OCI-LY7 (cell line): ENCODE measurements at places on chromosomes 4 and X. TPM values are rescaled to one million over a fixed set of nuclear protein-coding genes. Genes with fewer than 3 reads are reported as not detected.

DNA sequence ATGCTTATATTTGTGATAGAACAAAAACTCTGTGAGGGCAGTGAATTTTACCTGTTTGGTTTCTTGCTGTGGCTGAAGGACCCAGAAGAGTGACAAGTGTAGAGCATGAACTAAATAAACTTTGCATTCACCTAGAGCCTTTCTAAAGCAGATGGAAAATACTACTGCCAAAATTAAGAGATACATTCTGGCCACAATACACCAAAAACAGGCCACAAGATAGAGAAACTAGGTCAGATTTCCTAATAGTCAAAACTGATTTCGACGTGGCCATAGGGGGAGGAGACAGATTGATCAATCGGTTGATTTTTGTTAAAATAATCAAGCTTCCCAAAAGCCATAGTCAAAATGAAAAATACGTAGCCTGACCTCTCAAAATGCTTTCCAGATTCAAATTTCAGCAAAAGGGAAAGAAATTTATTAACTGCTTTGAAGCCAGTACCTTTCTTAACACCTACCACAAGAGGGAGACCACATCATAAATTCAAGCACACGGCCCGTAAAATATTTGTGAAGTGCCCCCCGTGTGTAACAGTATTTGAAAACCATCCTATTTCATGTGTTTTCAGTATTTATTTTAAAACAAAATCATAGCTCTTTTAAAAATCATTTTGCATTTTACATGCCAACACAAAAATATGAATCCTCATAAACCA is 132.4 kb downstream of the CORIN start:
- DNase-seq, result peak; percentile 42

Gene MXRA5
- total RNA-seq, result not detected in 2 replicates

Gene VCX3B
- not detected in 2 replicates for total RNA-seq

DNA sequence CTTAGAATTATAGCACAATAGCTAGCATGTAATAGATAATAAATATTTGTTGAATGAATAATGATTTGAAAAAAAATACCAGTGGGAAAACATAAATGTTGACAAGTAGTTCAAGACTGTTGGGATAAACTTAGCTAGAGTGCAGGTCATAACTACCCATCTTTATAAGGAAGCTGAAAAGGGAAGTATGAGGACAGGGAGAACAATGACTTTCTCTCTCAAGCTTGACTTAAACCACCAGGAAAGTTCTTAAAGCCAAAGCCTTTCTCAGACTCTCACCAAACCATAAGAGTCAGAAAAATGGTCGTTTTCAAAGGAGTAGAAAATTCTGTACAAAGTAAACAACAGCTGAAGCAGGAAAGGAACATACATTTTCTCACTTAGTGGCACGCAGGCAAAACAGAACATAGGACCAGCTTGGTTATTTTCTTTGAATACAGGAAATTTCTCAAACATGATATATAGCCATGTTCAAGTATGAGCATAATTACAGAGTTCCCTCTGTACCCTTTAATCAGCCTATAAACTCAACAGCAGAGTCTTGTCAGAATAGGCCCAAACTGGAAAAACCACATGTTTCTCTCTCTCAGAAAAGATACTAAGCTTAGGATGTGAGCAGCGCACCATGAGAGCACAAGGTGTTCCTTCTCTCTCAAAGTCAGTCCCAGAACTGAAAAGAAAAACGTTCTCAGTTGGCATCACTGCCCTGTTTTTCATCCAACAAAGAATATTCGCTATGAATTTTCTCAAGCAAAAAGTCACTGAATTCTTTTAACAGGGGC is 28.7 kb downstream of the MAPK10 start:
- DNase-seq, result no peak

DNA sequence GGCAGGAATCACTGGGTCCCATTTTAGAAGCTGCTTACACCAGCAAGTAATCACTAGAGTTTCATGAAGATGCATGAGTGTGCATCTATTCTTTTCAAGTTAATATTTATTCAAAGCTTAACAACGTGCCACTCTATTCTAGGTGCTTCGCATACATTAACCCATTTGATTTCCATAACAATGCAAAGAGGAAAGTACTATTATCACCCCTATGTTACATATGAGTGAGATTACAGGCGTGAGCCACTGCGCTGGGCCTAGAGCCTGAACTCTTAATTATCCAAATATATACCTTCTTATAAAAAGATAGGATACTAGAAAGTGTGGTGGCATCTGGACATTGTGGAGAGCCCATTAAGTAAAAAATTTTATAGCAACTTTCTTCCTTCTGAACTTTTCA is 65.4 kb downstream of the CXCL13 start:
- no peak for DNase-seq

- DNase-seq, result no peak
These were observed 99.2 kb downstream of the JADE1 start for GRCh38 chr4:128908735-128909134.

Gene ITM2A
- total RNA-seq, result not detected in 2 replicates

- DNase-seq, result peak; percentile 44
These were observed 308.5 kb downstream of the CAMK2D start for GRCh38 chr4:113452868-113453620.

DNA sequence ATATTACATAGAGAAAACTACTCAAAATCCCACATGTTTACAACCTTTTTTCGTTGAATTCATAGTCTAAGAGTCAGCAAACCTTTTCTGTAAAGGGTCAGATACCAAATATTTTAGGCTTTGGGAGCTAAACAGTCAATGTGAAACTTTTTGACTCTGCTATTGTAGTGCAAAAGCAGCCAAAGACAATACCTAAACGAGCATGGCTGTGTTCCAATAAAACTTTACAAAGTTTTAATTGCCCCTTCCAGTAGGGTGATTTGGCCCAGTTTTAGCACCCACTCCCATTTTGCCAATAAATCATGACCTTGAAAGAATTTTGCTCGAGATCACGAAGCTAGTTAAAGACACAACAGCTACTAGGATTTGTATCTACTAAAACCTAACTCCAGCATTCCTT is 147.2 kb downstream of the ANKRD50 start:
- DNase-seq, result no peak

- no peak for DNase-seq
These were observed 56.0 kb upstream of the FBXW7 start for GRCh38 chr4:152591876-152592275.

Gene SHOX
- not detected in 2 replicates for total RNA-seq

DNA sequence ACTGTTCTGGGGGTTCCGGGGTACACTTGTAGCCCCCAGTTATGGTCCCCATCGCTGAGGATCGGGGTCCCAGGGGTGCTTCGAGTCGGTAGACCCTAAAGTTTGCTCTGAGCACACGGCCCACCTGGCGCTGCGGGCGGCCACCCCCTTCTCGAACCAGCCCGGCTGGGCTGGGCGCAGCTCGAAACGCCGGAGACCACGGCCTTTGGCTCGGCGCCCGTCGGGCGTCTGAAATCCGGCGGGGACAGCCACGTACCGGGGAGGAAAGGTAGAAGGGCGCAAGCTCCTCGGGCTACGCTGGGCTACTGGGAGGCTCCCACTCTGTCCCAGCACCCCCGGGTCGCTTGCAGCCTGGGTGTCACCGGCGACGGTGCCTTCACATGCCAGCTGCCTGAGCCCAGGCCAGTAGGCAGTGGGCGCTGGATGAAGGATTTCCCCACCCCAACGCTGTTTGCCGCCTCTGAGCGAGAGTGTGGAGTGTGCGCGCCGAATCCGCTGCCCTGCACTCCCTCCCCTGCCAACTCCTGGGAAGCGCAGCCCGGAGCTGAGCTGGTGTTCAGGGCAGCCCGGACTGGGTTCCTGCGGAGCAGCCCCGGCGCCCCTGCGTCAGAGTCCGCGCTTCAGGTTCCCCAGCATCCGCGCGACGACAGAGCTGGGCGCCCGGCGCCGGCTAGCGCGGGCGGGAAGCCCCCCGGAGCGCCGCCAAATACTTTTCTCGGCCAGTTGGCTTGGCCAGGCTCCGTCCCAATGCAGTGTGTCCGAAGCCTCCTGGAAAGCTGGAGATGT is 637 bp downstream of the MAMLD1 start:
- DNase-seq, result no peak

Gene TCEAL5
- total RNA-seq, result not detected in 2 replicates

GRCh38 chr4:176377780-176378179 is 58.0 kb downstream of the SPCS3 start:
- DNase-seq, result peak; percentile 21

DNA sequence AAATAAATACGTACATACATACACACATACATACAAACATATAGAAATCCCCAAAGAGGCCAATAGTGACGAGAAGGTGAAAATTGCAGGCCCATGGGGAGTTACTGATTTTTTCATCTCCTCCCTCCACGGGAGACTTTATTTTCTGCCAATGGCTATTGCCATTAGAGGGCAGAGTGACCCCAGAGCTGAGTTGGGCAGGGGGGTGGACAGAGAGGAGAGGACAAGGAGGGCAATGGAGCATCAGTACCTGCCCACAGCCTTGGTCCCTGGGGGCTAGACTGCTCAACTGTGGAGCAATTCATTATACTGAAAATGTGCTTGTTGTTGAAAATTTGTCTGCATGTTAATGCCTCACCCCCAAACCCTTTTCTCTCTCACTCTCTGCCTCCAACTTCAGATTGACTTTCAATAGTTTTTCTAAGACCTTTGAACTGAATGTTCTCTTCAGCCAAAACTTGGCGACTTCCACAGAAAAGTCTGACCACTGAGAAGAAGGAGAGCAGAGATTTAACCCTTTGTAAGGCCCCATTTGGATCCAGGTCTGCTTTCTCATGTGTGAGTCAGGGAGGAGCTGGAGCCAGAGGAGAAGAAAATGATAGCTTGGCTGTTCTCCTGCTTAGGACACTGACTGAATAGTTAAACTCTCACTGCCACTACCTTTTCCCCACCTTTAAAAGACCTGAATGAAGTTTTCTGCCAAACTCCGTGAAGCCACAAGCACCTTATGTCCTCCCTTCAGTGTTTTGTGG is 180.7 kb downstream of the AR start:
- DNase-seq, result no peak

DNA sequence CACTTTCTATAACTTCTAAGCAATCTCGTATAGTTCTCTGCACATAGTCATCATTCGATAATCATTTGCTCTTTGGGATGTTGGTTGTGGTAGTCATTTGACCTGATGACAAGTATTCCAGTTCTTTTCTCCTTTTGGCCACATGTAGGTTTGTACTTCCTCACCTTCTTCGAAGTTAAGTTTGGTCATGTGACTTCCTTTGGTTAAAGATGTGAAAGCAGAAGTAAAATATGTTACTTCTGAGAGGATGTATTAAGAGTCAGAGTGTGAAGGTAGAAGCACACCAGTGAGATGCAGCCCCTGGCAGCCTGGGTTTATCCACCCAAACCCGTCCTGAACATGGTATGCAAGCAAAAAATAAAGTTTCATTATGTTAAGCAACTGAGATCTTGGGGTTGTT is 48.9 kb upstream of the ZNF518B start:
- DNase-seq, result peak; percentile 2

DNA sequence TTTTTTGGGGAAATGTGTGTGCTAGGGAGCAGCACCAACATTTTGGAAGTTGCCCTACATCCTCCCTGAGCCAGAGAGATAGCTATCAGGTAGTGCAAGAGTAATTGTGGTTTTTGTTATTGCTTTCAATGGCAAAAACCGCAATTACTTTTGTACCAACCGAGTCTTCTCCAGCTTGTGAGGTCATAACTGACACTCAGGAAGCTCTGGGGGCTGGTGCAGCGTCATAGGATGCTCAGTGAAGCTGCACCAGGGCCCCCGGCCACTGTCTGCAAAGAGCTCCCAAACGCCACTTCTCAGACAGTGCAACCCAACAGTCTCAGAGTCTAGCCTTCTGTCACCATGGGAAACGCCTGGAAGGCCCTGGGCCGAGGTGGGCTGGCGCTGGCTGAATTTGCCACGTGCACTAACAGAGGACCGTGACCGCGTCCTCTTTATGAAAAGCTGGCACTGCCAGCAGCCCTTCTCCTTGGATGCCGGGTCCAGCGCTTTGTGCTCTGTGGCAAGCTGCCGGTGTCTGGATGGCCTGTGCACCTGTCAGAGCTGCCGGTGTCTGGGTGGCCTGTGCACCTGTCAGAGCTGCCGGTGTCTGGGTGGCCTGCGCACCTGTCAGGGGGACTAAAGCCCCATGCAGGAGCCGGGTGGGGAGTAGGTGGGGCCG is 19.4 kb downstream of the SH3TC1 start:
- DNase-seq, result no peak

GRCh38 chr4:99321241-99322191 is at the start of gene ADH1B:
Gene ADH1B (minus strand): TSS chr4:99321401. CDS start chr4:99321331, 70 bp downstream.
- no peak for DNase-seq

- DNase-seq, result peak; percentile 40
These were observed at the start of gene CCNQ for GRCh38 chrX:153598541-153599191. Gene CCNQ (minus strand): TSS chrX:153599139. CDS start chrX:153599073, 66 bp downstream.

- no peak for DNase-seq
These were observed 620.0 kb downstream of the BCOR start for GRCh38 chrX:39477762-39478120.

GRCh38 chr4:144716778-144717177 is 70.8 kb downstream of the HHIP start:
- no peak for DNase-seq

GRCh38 chrX:149097786-149098185 is 407.3 kb downstream of the IDS start:
- DNase-seq, result no peak

Gene CSTF2
- 30.0 and 32.6 TPM in 2 replicates for total RNA-seq

GRCh38 chr4:6263526-6264224 is 6.0 kb upstream of the WFS1 start:
- no peak for DNase-seq

- peak; percentile 91 for DNase-seq
These were observed at the start of gene FUNDC1 for GRCh38 chrX:44542567-44543325. Gene FUNDC1 (minus strand): TSS chrX:44542859. CDS start chrX:44542832, 27 bp downstream.

DNA sequence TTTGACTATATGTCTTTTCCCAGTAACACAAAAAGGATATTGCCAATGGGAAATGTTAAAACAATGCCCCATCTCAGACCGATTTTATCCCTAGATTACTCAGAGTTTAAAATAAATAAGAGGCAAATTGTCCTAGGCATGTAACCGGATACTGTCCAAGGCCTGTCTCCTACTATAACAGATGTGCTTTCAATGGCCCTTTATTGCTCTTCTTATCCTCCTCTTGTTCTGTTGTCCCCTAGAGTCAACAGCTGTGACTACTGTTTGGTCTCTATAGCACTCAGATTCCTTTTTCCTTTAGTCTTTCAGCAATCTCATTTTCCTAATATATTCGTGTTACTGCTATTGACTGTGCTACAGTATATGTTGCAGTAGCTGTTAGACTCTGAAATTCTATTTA is 66.8 kb upstream of the PLS3 start:
- DNase-seq, result no peak

Gene CFP
- total RNA-seq, result 4.1 and 4.2 TPM in 2 replicates

GRCh38 chr4:162803378-162803777 is 363.3 kb downstream of the NAF1 start:
- no peak for DNase-seq

GRCh38 chr4:170666909-170667308 is 577.2 kb upstream of the AADAT start:
- no peak for DNase-seq

DNA sequence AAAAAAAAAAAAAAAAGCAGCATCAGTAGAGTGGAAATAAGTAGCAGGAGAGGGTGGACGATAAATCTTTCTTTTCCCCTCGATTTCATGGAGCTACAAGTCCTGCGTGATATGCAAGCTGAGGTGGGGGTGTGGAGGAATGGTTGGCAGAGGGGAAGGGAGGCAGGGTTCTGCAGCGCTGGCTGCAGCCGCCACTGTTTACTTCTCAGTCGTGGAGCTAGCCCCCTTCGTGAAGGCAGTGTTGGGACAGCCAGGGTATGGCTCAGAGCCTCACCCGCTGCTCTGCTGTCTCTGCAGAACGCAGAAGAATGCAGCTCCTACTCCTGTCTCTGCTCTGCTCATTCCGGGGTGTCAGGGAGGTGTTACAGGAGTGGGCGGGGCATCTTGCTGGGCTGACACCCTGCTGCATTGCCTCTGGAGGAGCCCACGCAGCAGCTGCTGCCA is 140.6 kb downstream of the GPM6A start:
- DNase-seq, result no peak

Gene IDS
- total RNA-seq, result 65.8 and 71.7 TPM in 2 replicates

- DNase-seq, result no peak
These were observed 126.6 kb upstream of the SLC4A4 start for GRCh38 chr4:71212216-71212615.

Gene RNF175
- 0.25 and 0.33 TPM in 2 replicates for total RNA-seq

Gene ELK1
- 49.7 and 51.0 TPM in 2 replicates for total RNA-seq
